Right cardiac atrium (tissue), 5 donors: ENCODE measurements at places on chromosomes 5 and 9. TPM values are rescaled to one million over a fixed set of nuclear protein-coding genes. Genes with fewer than 3 reads are reported as not detected.

DNA sequence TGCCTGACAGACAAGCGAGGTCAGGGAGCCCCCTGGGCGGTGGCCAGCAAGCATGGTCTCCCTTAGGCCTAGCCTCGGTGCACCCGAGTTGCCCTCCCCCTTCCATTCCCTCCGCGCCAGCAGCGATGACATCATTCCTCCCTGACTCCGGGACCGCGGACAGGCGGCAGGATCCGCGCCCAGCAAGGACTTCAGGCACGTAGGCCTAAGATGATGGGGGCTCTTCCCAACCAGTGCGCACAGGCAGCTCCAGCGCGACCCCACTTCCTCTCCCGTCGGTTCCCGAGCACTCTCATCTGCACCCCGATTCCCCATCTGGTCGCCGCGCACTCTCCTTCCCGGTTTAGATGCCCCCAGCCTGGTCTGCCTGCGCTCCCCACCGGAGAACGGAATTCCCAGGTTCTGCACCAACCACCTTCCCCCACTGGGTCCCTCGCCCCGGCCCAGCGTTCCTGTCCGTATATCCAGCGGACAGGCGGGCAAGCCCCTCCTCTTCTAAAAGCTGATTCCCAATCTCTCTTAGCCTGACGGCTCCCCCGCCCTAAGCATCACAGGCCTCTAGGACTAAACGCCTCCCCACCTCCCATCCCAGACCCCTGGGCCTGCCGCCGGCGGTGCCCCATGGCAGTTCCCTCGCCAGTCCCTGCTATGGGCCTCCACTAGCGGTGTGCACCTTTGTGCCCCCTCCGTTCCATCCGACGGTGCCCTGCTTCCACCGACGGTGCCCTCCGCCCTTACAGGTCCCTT is 931 bp downstream of the FAM219A start:
- peak; percentile 87 for DNase-seq

DNA sequence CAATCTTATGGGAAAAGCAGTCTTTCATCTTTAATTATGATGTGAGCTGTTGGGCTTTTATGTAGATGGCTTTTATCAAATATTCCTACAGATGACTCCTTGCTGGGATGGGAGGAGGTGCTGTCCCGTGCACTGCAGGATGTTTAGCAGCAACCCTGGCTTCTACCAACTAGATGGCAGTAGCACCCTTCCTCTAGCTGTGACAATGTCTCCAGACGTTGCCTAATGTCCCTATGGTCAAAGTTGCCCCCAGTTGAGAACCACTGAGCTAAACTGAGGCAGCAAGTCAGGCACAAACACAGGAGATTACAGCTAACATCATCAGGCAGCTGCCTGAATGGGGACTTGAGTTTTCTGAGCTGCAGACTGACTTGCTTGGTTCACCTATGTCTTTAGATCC is 401.9 kb upstream of the PDE4D start:
- no peak for DNase-seq

GRCh38 chr5:135319928-135320606 is 79.0 kb downstream of the MACROH2A1 start:
- no peak for DNase-seq

DNA sequence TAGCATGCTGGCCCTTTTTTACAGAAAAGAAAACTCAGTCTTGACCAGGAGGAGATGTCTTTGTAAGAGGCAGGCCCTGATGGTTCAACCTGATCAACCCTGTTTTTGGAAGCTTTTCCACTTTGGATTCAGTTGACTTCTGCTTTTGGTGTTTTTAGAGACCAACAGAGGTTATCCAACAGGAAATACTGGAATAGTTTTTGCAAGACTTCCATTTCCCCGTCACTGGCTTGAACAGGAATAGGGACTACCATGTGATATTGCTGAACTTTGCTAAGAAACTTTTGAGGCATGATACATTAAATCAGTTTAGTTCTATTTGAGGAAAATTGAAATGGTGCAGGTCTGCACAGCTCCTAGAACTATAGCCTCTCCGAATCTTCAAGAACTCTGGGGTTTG is 17.1 kb upstream of the DAB2 start:
- DNase-seq = no peak

DNA sequence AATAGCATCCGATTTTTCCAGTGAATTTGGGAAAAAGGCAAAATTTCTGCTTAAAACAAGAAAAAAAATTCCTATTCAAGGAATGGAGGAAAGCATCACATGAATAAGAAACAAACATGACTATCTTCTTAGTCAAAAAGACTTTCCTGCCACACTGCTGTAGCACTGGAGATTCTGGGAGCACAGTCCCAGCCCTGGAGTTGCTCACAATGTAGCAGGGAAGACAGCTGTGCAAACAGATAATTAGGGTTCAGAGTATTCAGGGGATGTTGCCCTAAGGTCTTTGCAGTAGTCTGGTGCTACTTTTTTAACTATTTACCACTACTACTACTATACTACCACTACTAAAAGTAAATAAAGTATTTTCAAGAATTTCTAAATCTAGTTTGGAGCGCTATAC is 86.5 kb downstream of the BNC2 start:
- DNase-seq = no peak

DNA sequence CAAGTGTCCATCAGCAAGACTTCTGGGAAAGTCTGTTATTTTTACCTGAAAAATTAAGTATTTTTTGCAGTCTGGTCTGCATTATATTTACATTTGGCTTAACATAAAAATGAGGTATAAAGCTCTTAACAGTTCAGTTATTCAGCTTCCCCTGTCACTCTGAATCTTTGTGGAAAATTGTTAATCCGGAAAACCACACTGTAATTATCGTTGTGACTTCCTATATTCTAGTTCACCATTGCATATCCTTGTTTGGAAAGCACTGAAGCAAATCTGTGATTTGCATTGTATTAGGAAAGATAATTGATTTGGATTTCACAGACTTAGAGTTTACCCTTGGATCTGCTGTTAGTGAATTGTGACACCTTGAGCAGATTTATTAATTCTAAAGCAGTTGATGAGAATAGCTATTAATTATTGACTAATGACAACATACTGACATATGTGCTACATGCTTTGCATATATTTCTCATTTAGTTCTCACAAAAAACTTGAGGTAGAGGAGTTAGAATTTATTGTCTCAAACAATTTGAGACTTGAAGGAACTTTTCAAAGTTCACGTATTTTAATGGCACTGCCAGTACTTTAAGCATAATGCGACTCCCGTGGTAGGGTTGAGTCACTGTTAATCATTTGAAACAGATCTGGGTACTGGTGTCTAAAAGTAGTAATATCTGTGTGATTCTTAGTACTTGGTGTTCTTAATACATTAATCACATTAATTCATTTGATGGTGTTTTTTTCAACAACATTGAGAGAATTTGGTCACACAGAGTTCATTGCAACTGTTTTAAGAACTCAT is 71.8 kb upstream of the LRRC70 start:
- DNase-seq = no peak

- DNase-seq = no peak
These were observed 29.2 kb upstream of the GLRA1 start for GRCh38 chr5:151953833-151954232.

GRCh38 chr9:63859475-63860215 is 1425.4 kb downstream of the FOXD4L5 start:
- peak; percentile 82 for DNase-seq

The SPOCK1 gene
- 186 TPM for total RNA-seq

The SCGB3A2 gene
- not detected for total RNA-seq
